ENCODE measurements at places on chromosomes 1 and 21.

- DNase-seq, result no peak
Observed at GRCh38 chr1:113608399-113608798, 150.9 kb downstream of the PHTF1 start.

GRCh38 chr1:56202186-56202585 is 377.2 kb downstream of the PLPP3 start:
- no peak for DNase-seq

DNA sequence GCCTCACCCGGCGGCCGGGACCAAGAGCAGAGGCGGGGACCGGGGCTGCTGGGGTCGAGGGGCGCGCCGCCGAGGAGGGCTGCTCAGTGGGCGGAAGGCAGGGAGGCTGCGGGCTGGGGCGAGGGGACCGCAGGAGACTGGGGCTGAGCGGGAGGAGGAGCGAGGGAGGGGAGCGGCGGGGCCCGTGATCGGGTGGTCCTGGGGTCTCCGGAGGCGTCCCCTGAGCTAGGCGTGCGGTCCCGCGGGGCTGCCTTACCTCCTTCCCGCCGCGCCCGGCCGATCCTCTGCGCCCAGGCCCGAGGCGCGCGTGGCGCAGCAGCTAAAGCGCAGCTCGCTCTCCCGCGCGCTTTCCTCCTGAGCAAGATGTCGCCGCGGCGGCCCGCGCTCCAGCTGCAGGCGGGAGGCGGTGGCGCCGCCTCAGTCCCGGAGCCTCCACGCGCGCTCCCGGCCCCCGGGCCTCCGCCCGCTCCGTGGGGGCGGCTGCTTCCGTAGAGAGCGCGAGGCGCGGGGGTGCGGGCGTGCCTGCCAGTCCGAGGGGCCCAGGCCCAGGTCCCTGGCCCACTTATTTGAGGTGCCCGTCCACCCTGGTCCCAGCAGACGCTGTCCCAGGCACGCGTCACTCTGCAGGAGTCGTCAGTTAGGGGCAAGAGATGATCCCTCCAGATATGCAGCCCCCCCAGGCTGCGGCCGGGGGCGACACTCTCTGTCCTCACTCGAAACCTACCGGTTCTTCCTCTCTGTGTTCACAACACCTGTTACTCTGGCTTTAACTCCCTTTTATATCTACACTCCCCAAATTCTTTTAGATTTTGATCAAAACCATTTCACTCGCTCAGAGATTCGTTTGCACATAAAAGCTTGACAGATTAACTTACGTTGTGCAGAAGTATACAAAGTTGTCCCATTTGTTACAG is at the start of gene CCSAP:
TSS of gene CCSAP (minus strand) at position 392 of the 914 bp plus-strand sequence. CDS start 582 bp downstream, outside the sequence.
- peak; percentile 81 for DNase-seq

GRCh38 chr1:86541859-86542258 is 5.0 kb upstream of the CLCA4 start:
- no peak for DNase-seq

DNA sequence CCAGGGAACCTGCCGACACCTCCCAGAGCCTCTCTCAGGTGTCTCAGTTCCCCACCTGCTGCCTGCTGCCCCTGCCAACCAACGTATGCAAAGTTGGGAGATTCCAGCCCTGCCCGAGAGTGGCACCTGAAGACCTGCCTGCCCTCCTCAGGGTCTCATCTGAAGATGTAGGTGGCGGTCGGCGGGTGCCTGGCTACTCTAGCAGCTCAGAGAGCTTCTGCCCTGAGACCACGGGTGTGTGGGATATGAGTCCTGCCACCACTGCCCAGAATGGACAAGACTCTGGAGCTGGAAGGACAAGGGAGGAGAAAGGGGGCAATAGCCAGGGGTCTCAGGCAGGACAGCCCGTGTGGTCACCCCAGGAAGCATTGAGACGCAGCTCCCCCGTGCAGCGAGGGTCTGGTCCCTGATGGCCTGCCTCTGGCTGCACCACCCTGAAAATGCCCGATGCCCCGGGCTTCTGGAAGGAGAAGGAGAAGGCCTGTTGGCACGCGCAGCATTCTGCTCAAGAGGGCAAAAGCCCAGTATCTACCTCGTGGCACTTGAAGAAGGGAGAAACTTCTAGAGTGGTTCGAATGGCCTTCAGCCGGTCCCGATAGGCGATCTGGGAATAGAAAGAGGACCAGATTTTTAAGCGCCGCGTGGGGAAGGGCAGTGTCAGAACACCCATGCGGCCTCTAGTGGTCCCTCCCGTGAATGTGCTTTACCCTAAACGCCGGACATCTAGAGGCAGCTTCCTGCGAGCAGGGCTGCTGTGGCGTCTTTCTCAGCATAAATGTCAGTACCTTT is 88.8 kb downstream of the STUM start:
- DNase-seq, result peak; percentile 73

DNA sequence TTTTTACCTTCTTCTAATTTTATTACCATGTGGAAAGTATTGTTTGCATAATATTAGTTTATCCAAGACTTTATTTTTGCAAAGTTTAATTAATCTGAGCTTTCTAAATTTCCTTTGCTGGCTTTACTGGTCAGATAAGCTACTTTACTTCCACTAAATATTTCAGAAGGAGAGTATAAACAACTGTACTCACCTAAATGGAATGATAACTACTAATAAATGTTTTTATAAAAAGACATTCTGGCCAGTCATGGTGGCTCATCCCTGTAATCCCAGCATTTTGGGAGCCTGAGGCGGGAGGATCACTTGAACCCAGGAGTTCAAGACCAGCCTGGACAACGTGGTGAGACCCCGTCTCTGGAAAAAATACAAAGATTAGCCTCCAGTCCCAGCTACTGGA is 36.0 kb downstream of the ATP8B2 start:
- DNase-seq, result no peak

DNA sequence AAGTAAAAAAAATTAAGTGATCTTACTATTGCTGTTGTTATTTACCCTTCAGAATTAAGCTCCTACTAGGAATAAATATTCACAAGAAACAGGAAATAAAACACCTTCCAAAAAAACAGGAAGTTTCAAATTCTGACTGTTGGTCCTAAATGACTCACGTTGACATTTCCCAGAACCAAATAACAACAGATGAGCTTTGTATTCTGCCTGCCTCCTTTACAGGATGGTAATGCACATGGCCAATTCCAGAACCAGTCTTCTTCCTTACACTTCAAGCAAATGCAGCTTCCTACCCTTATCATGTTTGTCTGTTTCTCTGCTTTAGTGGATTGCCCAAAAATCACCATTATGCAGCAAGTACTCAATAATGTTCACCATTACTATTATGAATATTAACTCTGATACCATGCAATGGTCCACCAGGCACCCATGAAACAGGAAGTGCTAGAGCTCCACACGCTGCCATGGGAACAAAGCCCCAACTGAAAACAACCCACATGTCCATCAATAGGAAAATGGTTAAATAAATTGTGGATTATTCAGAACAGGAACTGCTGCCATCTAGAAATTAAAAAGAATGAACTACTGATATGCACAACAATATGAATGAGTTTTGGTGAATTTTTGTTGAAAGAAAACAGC is 8.9 kb downstream of the CASP9 start:
- no peak for DNase-seq

- DNase-seq, result no peak
Observed at GRCh38 chr1:202203238-202204039, 9.8 kb downstream of the LGR6 start.

- no peak for DNase-seq
Observed at GRCh38 chr1:34073028-34073695, 91.9 kb downstream of the CSMD2 start.

GRCh38 chr1:218660678-218661053 is 315.5 kb downstream of the TGFB2 start:
- no peak for DNase-seq

DNA sequence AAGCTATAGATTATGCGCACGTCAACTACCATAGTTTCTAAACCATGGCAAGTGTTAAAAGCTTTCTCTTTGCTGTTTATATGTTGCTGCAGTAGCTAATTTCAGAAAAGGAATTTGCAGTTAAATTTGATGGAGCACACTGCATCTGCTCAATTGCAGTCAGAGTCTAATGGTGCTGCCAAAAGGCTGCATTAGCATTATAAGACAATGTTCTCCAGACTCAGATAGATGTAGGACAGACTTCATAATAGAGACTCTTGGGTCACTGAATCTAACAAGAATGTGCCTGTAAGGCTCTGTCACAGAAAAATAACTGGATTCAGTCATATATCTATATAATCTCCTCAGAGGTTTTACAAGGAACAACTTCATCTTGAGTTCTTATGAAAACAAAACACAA is 198.3 kb downstream of the OLFM3 start:
- DNase-seq, result no peak

- no peak for DNase-seq
Observed at GRCh38 chr1:21022279-21023040, 154.2 kb downstream of the EIF4G3 start.

DNA sequence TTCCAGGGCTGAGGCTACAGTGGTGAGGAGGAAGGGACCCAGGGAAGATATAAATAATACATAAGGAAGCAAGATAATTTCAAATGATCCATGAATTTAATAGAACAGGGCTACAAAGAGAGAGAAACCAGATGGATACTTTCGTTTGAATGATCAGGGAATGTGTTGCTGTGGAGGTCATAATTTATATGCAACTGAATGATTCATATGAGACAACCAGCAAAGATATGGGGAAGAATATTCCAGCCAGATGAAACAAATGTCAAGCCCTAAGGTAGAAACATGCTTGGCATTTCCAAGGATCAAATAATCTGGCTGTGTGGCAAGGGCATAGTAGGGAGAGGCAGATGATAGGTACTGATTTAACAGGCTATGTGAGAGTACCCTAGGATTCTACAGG is 84.8 kb upstream of the ZC3H11B start:
- no peak for DNase-seq

Measured in left ventricle myocardium superior (tissue), 1 donor.